Osteocyte (in vitro differentiated cells): ENCODE measurements at places on chromosomes 2 and 18. TPM values are rescaled to one million over a fixed set of nuclear protein-coding genes. Genes with fewer than 3 reads are reported as not detected.

The UGT1A10 gene
- not detected in 2 replicates for total RNA-seq

The ALPI gene
- total RNA-seq = not detected in 2 replicates

The PLGLB1 gene
- total RNA-seq = 3.3 and 4.4 TPM in 2 replicates

The APOB gene
- 0.21 and 0.24 TPM in 2 replicates for total RNA-seq

The C18orf54 gene
- 5.4 and 6.4 TPM in 2 replicates for total RNA-seq

The SEH1L gene
- 47.5 and 48.0 TPM in 2 replicates for total RNA-seq

The DYNAP gene
- total RNA-seq = not detected in 2 replicates

The TSPYL6 gene
- total RNA-seq = not detected in 2 replicates

The MAP3K19 gene
- total RNA-seq = not detected in 2 replicates

The PTPRN gene
- total RNA-seq = 0.24 TPM in 1 of 2 replicates, not detected in the other

The ARHGEF4 gene
- 2.6 and 3.2 TPM in 2 replicates for total RNA-seq

The CFAP210 gene
- total RNA-seq = 0.94 TPM in 1 of 2 replicates, not detected in the other

- H3K4me3 ChIP-seq = no peak overlapping the region
- H3K27ac ChIP-seq = no peak overlapping the region
- H3K36me3 ChIP-seq = no peaks in the 10 kb centered on the region
These were observed 23.0 kb upstream of the ARHGEF4 start for GRCh38 chr2:130813722-130814121.

GRCh38 chr2:120939595-120940318 is 204.1 kb downstream of the GLI2 start:
- H3K27ac ChIP-seq = peak overlapping the region; percentile 88
- peaks cover 89% of the 10 kb centered on the region for H3K4me1 ChIP-seq
- DNase-seq = no peak
- no peaks in the 10 kb centered on the region for H3K27me3 ChIP-seq
- H3K36me3 ChIP-seq = peaks cover 4% of the 10 kb centered on the region
- H3K4me3 ChIP-seq = no peak overlapping the region

DNA sequence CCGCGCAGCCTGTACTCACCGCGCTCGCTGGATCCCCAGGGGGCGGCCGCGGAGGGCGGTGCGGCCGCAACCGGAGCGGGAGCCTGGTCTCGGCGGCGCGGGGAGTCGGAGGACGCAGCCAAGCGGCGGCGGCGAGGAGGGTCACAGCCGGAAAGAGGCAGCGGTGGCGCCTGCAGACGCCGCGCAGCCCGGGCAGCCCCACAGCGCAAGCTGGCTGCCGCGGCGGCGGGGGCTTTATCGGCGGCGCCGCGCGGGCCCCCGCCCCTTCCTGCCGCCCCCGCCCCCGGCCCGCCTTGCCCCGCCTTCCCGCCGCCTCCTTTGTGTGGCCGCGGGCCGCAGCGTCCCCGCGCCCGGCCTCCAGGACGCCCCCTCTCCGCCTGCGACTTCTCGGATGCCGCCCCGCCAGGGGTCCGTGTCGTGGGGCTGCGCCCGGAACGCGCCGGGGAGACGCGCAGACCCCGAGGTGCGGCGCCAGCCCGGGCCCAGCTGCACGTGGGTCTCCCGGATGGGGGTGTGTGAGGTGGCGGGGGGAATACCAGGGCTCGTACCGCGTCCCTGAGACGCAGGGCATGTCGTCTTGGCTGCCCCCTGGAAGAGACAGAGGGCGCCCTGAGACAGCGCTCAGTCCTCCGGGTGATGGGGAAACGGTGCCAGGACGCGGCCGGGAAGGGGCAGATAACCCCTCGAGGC is at the start of gene SERPINE2:
Gene SERPINE2 (minus strand): TSS at position 207 of the 690 bp plus-strand sequence. CDS start 37,386 bp downstream, outside the sequence.
- H3K36me3 ChIP-seq = no peaks in the 10 kb centered on the region
- peak within 1 kb of the TSS; percentile 91 for H3K4me3 ChIP-seq
- peaks cover 26% of the 10 kb centered on the region for H3K4me1 ChIP-seq
- no peak within 1 kb of the TSS for H3K27ac ChIP-seq

DNA sequence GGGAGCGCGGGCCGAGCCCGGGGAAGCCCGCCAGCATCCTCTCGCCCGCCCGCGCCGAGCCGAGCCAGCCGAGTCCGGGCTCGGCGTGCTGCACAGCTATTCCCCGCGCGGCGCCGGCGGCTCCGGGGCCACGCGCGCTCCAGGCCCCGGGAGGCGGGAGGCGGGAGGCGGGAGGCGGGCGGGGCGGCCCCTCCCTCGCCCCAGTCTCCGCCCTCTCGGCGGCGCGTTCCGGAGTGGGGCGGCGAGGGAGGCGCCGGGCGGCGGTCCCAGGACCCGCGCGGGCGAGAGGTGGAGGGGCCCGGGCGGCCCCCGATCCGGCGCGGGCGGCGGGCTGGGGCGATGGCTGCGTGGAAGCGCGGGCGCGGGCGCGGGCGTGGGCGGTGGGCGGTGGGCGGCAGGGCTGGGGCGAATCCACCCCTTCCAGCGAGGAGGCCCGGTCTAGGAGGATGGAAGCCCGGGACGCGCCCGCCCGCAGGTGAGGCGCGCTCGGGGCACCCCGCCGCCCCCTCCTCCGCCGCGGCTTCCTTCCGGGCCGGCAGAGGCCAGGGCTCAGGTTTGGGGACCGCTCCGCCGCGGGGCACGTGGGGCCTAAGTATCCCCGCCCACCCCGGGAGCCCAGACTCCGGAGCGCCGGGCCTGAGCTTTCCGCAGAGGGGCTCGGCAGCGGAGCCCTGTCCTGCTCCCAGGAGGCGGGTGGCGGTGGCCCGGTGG is at the start of gene ADCY3:
Gene ADCY3 (minus strand): TSS at position 140 of the 711 bp plus-strand sequence. CDS start 1,250 bp downstream, outside the sequence.
- no peaks in the 10 kb centered on the region for H3K36me3 ChIP-seq

DNA sequence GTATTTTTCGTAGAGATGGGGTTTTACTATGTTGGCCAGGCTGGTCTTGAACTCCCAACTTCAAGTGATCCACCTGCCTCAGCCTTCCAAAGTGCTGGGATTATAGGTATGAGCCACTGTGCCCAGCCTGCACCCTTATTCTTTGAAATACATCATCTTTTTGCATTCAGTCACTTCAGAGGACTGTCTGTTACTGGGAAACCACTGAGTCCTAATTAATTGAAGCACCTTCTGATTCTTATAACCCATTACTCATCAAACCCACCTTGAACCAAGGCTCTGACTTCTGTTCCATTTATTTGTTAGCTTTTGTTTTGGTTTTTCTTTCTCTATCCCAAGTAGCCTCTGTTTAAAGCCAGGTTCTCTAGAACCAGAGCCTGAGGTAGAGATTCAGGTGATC is 49.6 kb downstream of the CPO start:
- H3K27ac ChIP-seq = no peak overlapping the region
- H3K4me1 ChIP-seq = peaks cover 6% of the 10 kb centered on the region
- no peak for DNase-seq
- H3K36me3 ChIP-seq = no peaks in the 10 kb centered on the region
- H3K27me3 ChIP-seq = no peaks in the 10 kb centered on the region
- no peak overlapping the region for H3K4me3 ChIP-seq

DNA sequence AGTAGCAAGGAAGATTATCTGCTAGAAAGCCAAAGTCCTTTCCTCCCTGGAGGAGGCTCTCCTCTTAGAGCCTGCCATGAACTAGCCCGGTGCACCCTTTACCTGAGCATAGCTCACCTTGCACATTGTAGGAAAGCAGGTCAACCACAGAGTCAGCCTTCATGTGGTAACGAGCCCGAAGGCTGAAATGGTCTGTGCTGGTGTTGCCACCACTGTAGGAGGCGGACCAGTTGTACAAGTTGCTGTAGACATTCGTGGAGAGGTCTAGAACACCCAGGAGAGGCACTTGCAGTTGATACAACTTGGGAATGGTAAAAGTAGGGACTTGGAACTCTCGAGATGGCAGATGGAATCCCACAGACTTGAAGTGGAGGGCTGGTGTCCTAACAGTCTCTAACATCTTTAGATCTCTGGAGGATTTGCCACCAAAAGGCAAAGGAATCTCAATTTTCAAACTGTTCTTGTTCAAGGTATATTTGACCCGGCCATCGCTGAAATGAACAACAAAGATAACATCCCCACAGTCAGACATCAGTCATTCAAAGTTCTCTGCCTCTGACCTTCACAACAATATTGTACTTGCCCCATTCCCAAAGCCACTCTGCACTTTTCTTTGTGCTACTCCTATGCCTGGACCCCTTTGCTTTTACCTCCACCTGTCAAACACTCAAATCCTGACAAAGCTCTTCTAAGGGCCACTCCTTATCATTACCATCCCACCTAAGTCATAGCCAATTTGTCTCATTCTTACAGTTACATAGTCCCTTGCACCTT is 30.6 kb downstream of the APOB start:
- peaks cover 32% of the 10 kb centered on the region for H3K27me3 ChIP-seq
- H3K27ac ChIP-seq = no peak overlapping the region
- H3K4me1 ChIP-seq = peaks cover 11% of the 10 kb centered on the region
- no peak for DNase-seq
- no peak overlapping the region for H3K4me3 ChIP-seq
- no peaks in the 10 kb centered on the region for H3K36me3 ChIP-seq

- peak; percentile 86 for DNase-seq
- H3K4me1 ChIP-seq = peaks cover 46% of the 10 kb centered on the region
- no peaks in the 10 kb centered on the region for H3K27me3 ChIP-seq
- no peaks in the 10 kb centered on the region for H3K36me3 ChIP-seq
- H3K4me3 ChIP-seq = peak overlapping the region; percentile 100
- peak overlapping the region; percentile 100 for H3K27ac ChIP-seq
These were observed 550 bp downstream of the RAB1A start for GRCh38 chr2:65129286-65129825.

GRCh38 chr2:193250389-193250788 is 1055.7 kb upstream of the TMEFF2 start:
- H3K36me3 ChIP-seq = no peaks in the 10 kb centered on the region
- no peak overlapping the region for H3K4me3 ChIP-seq
- no peak for DNase-seq
- peaks cover 21% of the 10 kb centered on the region for H3K4me1 ChIP-seq
- H3K27me3 ChIP-seq = no peaks in the 10 kb centered on the region
- H3K27ac ChIP-seq = no peak overlapping the region

GRCh38 chr2:137036619-137037018 is 271.3 kb downstream of the THSD7B start:
- H3K27me3 ChIP-seq = peaks cover 7% of the 10 kb centered on the region
- no peaks in the 10 kb centered on the region for H3K36me3 ChIP-seq
- no peak for DNase-seq
- H3K27ac ChIP-seq = no peak overlapping the region

DNA sequence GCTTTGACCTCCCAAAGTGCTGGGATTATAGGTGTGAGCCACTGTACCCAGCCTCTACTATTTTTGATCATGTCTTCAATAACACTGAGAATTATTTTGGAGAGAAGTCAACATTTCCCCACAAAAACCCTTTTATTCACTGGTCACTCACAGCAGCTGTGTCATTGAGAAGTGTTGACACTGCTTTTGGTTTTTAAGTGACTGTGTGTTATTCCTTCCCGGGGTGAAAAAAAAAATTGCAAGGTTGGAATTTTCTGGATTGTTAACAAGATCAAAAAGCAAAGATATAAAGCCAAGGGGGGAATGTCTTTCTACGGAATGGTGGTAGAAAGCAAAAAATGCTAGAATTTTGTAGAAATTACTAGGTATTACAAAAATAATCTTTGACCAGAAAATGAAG is 61.5 kb downstream of the TANC1 start:
- peak overlapping the region; percentile 71 for H3K27ac ChIP-seq
- H3K36me3 ChIP-seq = peaks cover 2% of the 10 kb centered on the region
- no peak overlapping the region for H3K4me3 ChIP-seq
- DNase-seq = no peak
- H3K4me1 ChIP-seq = peaks cover 39% of the 10 kb centered on the region

DNA sequence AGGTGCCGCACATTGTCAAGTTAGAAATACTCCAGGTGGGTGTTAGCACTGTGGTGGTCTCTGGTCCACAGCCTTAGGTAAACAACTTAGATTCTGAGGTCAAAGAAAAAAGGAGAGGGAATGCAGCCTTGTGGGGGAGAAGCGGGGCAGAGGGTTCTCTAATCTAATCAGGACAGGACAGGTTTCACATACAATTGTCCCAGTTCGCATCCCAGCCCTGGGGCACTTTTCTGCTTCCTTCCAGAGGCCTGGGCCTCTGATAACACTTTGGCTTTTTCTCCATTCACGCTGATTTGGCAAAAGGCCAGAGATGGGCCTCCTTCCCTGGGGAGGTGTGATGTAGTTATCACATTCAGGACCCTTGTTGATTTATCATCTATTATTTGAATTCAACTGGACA is 32.5 kb downstream of the SLC1A4 start:
- peak overlapping the region; percentile 1 for H3K27ac ChIP-seq
- H3K27me3 ChIP-seq = no peaks in the 10 kb centered on the region
- peaks cover 48% of the 10 kb centered on the region for H3K4me1 ChIP-seq
- no peak for DNase-seq

DNA sequence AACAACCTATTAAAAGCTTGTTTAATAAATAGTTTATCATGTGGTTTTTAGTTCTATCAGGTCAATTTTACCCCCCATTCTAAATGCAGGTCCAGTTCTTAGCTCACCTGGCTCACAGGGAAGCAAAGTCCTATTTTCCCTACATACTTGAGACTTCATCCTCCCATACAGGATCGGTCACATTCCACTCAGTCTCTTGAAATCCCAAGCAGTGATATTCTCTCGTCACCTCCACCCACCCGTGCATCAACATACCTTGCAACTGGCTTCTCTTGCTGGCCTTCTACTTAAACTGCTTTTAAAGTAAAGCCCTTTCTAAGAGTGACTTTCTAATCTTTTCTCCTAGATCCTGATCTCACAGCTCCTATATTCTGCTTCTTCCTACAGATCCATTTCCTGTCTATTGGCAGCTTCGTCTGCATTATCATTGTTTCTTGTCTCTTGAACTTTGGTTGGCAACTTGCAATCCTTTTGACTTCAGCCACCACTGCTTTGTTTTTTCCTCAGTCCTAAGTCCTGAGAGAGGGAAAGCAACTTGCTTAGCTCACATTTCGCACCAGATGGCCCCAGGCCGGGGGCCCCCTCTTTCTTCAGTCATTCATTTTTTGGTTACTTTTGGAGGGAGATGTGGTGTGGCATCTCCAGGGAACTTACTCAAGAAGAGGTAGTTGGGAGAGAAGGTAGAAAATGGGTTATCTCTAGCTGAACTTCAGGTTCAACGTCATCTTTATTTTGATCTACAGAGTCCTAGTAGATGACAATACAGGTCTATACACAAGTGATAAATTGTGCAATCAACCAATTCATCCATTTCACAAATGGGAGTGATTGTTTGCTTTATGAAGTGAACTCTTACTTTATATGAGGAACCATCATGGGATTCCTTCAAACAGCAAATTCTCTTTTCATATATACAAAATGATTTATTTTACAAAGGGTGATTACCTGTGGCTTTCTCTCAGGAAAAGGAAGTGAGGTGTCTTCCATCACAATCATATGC is 23.9 kb upstream of the NCOA1 start:
- H3K27me3 ChIP-seq = peaks cover 24% of the 10 kb centered on the region
- no peak overlapping the region for H3K4me3 ChIP-seq
- no peaks in the 10 kb centered on the region for H3K36me3 ChIP-seq
- no peaks in the 10 kb centered on the region for H3K4me1 ChIP-seq

GRCh38 chr2:221282386-221282785 is 289.7 kb downstream of the EPHA4 start:
- peaks cover 25% of the 10 kb centered on the region for H3K4me1 ChIP-seq
- H3K36me3 ChIP-seq = no peaks in the 10 kb centered on the region
- DNase-seq = no peak
- no peaks in the 10 kb centered on the region for H3K27me3 ChIP-seq
- no peak overlapping the region for H3K27ac ChIP-seq

GRCh38 chr18:66534110-66534509 is 69.8 kb downstream of the CDH19 start:
- no peaks in the 10 kb centered on the region for H3K36me3 ChIP-seq
- no peaks in the 10 kb centered on the region for H3K4me1 ChIP-seq
- H3K27ac ChIP-seq = no peak overlapping the region
- DNase-seq = no peak
- H3K4me3 ChIP-seq = no peak overlapping the region
